ENCODE measurements at places on chromosomes 5 and 9.

DNA sequence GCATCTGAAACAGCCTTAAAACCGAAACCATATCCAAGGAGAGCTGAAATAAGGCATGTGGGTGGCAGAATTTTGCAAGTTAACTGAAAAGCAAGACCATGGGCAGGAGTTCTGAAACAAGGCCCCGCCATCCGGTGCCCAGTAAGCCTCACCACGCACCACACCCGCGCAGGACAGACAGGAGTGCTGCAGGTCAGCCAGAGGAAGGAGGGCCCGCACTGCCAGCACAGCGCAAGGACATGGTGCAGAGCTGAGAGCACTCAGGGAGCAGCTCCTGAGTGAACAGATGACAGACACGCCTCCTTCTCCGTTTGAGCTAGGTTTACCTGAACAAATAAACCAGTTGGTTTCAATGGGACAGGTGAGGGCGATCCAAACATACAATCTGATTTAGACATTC, 16.5 kb upstream of the ISCA1 start:
- DNase-seq = no peak

DNA sequence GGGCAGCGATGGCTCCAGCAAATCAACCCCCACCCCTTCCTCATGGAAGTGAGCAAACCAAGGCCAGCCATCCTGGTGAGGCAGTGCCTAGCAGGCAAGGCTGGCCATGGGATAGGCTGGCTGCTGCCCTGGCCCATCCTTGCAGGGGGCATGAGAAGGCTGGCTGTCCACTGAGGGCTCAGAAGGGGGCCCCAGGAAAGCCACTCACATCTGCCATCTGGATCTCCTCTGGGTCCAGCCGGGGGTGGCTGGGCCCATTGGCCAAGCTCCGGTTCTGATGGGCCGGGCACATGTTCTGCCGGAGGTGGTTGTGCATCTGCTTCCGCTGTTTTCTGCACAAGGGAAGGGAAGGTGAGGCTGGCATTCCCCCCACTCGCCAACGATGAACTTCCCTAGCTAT, 57.1 kb downstream of the PSD2 start:
- no peak for DNase-seq

GRCh38 chr5:3025392-3025791, 273.9 kb upstream of the IRX2 start:
- no peak for DNase-seq

DNA sequence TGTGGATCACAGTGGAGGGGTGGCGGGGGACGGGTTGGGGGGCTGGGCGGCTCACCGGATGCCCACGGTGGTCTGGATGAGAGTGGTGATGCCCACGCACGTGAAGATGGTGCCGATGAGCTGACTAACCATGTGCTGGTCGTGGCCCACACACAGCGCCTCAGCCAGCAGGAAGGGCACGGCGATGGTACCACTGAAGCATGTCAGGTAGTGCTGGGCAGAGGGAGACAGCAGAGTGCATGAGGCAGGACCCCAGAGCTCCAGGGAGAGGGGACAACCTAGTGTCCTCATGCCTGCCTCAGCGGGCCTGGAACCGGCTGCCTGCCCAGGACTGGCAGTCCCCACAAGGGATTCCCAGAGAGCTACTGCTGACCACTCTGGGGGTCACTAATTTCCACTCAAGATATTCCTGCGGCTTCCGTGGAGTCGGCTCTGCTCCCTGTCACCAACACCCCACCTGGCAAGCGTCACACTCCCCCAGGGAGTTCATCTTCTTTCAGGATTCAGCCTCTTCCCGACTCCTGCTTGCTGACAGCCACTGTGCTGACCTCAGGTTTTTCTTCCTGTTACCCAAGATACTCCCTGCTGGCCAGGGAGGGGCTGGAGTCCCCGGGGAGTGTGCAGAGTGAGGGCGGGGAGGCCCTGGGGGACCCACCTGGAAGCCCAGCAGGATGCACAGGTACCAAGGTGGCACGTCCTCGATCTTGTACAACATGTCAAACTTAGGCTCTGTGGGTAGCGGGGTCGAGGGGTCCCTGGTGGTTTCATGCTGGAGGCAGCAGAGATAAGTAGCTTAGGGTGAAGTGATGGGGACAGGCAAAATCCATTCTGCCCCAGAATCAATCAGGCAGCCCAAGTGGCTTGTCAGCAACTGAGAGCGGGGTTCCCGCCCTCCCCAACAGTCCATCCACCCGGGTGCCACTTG, 998 bp downstream of the SLC23A1 start:
- DNase-seq = peak; percentile 81

- no peak for DNase-seq
These were observed 138.7 kb downstream of the UGCG start for GRCh38 chr9:112035166-112035826.

DNA sequence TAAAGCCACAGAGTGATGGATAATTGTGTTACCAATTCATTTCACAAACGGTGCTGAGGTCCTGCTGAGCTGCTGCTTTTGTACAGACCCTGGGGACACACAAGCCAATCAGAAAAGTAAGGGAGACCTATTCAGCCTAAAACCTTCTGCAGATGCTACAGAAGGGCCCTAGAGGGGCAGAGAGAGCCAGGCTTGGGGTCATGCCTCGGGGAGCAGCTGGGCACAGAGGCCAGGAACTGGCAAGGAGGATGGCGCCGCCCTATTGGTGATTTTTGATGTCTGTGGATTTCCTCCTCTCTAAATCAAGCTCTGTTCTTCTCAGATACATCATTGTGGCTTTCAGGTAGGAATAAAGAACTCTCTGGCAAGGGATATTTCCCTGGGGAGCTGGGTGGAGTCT, 181.9 kb downstream of the ZNF462 start:
- DNase-seq = no peak

DNA sequence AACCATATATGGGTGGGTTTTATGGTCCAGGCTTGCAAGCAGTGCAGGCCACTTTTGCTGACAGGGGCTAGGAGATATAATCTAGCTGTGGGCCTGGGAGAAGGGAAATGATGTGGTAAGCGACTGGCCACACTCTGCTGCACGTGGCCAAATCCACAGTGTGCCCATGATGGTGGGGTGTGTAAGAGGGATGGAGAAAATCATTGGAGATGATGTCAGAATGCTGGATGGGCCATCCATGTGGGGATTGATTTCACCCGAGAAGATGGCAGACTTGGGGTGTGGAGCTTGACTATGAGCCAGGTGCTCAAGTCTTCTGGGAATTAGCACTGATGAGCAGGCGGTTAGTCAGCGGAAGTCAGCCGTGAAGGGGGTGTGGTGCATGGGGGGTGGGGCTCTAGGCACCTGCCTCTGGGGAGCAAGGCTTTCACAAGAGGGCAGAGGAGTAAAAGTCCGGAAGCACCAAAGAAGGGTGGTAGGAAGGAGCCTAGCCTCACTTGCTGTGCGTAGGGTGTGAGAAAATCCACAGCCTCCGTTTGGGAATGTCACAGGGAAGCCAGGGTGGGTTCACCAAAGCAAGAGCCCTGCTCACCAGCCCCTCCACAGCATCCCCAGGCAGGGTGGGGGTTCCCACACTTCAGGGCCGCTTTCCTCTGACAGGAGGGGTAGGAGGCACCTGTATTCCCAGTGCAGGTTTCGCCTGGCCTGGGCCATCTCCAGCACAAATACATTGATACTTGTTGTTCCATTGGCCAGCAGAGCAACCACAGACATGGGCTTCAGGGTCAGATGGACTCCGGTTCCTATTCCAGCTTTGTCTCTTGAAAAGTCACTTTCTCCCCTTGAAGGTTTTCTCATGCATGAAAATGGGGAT, 44.5 kb upstream of the ANGPTL2 start:
- peak; percentile 84 for DNase-seq

DNA sequence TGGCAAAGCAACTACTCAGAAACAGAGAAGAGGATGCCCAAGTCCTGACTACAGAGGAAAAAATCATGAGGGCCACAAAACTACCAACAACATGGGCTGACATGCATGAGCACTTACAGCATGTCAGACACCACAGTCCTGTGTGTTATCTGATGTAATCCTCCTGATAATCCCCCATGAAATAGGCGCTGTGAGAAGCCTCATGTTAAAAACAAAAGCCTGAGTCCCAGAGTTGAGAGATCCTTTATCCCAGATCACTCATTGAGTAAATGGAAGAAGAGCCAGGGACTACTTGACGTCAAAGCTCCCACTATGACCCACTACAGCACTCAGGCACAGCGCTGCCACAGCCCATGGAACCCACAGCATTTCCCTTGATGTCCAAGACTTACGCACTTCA, 7.2 kb upstream of the SPOCK1 start:
- no peak for DNase-seq

- DNase-seq = no peak
These were observed 5.2 kb downstream of the BASP1 start for GRCh38 chr5:17222664-17223063.

DNA sequence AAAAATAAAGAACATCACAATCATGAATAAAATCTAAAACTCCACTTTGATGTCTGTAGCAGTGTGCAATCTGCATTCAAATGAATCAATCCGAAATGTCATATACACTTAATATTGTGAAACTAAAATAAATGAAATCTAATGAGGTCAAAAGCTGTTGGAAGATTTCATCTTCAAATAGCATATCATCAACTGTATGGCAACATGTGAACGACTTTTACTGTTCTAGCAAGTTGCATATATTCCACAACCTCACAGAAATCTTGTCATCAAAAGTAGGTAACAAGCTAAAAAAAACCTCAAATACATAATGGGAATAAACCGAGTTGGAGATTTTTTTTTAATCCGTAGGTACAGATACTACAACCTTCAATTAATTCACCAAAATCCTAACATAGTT, 1.2 kb downstream of the PTBP3 start:
- no peak for DNase-seq

- no peak for DNase-seq
These were observed 848 bp downstream of the RAD50 start for GRCh38 chr5:132557478-132558172.

GRCh38 chr5:150158170-150158949, 2.7 kb upstream of the PDGFRB start:
- no peak for DNase-seq

- DNase-seq = peak; percentile 36
These were observed 71.2 kb downstream of the SYK start for GRCh38 chr9:90872835-90873294.

DNA sequence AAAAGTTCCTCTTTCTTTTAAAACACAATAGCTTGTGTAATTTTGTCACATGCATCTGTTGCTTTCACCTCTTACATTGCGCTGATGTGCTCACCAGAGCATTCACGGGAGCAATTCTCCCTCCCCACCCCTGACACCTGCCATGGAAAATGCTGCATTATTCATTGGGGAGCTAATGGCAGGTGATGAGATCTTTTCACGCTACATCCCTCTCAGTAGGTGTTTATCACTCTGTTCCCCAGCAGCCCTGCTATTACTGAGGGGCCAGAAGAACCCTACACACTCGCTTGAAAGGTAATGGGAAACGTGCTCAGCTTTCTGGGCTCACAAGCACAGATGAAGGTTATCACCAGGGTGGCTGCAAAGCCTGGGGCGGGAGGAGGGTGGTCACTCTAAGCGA, 398.0 kb downstream of the PSAT1 start:
- DNase-seq = no peak

- no peak for DNase-seq
These were observed 100.4 kb downstream of the IRX2 start for GRCh38 chr5:2651116-2651515.

DNA sequence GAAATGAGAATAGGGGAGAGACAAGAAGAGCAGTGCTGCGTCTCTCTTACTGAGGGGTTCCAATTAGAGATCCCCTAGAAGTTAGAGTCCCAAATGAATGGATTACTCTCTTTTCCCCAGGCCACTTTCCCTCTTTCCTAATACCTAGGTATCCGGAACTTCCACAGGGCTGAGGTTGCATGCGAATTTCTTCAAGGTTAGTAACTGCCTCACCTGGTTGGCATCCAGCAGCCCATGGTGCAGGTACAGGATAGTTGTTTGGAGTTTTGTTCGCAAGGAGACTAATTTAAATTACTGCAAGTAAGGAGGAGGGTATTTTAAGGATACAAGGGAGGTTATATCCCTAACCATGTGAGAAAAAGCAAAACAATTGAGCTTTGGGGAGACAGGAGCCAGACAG, 52.4 kb upstream of the JAK2 start:
- DNase-seq = no peak

- DNase-seq = no peak
These were observed 65.2 kb downstream of the STARD4 start for GRCh38 chr5:111447099-111447498.

DNA sequence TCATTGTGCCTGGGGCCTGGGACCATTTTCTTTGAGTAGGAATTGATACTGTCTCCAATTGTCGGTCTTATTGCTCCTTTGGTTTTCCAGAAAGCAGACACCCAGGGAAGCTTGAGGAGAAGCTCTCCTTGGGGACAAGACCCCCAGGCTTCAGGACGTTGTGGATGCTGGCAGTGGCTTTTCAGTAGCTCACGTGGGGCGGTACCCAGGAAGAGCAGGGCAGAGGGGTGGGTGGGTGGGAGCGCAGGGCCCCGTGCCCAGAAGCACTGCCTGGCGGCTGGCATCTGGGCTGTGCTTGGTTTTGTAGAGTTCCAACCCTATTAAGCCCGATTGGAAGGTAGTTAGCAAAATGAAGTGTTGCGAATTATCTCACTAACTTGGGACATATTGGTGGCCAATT, 374.2 kb upstream of the IRX1 start:
- no peak for DNase-seq
